Sciatic nerve (tissue), 2 donors: ENCODE measurements at places on chromosomes 2 and 18.

- no peak for DNase-seq
These were observed 408.2 kb downstream of the TSN start for GRCh38 chr2:122163617-122164016.

- no peak for DNase-seq
These were observed 235.3 kb downstream of the ZNF407 start for GRCh38 chr18:74832999-74833398.

GRCh38 chr2:60152226-60152833, 401.1 kb downstream of the BCL11A start:
- DNase-seq: no peak

DNA sequence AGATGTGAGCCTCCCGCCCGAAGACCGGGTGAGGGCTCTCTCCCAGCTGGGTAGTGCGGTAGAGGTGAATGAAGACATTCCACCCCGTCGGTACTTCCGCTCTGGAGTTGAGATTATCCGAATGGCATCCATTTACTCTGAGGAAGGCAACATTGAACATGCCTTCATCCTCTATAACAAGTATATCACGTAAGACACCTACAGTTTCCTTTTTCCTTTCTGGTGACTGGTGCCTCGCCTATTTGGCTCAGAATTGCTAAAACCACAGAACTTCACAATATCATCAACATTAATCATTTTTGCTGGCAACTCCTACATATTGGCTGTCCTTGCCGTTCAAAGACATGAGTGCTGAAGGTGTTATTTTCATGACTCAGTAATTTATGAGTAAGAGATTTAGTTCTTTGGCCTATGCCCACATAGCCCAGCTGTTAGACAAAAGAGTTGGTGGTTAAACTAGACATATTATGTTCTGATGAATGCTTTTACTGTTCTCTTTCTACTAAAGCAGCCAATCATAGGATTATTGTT, 2.2 kb downstream of the STAMBP start:
- no peak for DNase-seq

DNA sequence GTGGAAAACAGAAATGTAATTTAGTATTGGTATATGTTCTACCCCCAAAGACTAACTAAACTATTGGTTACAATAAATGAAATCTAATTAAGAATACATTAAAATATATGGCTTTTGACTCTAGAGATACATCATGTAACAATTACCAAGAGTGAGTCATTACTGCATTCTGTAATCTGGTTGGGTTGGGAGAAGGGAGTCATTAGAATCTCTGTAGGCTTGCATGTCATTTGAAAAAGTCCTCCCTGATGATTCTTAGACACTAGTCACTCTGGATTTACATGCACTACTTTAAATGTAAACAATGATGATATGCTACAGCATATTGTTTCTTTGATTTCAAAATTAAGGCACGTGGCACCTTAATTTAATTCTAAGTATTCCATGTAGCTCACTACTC, 293.4 kb upstream of the CHST9 start:
- no peak for DNase-seq

- no peak for DNase-seq
These were observed 1615.2 kb upstream of the ACVR2A start for GRCh38 chr2:146229508-146230155.

DNA sequence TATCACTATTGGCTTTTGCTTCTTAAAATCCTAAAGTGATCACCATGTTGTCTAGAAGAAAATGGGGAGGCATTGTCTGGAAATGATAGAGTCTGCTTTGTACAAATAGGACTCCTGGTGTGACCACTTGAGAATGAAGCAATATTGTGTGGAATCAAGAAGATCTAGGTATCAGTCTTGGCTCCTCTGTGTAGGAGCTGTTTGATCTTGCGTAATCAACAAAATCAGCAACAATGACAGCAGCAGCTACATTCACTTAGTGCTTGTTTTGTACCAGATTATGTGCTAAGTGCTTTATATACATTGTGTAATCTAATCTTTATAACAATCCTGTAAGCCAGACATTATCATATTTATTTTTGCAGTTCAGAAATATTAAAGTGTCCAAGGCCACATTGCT, 17.8 kb downstream of the NCOA1 start:
- no peak for DNase-seq

DNA sequence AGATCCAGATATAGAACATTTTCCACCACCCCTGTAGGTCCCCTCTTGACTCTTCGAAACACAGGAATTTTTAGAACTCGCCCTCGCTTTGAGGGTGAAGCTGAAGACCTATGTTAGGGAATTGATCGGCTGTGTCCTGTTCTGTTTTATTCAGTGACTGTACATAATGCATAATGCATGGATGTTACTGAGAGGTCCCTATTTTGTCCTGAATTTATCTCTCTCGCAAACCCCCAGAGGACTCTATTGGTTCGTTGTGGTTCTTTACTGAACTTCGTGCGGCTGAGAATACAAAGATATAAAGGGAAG, 431 bp upstream of the EIF5B start:
- no peak for DNase-seq

DNA sequence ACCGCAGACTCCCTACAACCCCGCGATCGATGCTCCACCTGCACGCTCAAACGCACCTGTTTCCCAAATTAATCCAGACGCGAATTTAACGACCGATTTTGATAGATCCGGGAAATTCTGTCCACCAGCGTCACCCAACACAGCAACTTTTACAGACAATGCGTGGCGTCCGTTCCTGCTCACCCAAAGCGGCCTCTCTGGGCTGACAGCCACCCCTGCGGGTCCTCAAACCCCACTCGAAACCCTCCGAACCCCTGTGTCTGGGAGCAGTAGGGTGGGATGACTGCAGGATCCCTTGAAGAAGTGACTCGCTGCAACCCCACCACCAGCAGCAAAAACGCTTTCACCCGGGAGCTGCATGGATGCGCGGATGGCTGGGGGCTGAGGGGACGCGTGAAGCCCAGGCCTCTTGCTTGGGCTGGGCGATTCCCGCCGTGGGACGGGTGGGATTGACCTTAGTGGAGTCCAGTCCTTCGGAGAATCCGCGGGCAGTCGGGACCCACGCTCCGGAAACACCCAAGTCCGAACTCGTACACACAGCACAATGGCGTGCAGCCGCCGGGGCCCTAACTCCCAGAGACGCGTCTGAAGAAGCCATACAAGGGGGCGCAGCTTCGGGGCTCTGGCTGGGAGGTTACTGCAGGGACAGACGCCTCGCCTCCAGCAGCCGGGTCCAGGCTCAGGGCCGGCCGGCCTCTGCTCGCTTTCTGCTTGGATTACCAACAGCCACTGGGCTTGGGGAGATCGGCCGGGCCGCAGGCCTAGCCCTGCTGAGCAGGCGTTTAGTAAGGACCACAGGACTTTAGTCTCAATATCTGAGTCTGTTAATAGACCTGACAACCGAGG, 31.1 kb upstream of the ATP6V1B1 start:
- no peak for DNase-seq
